Activated CD8-positive, alpha-beta memory T cell treated with anti-CD3 and anti-CD28 coated beads for 1 hour (primary cell): ENCODE measurements at places on chromosomes 6 and 20.

DNA sequence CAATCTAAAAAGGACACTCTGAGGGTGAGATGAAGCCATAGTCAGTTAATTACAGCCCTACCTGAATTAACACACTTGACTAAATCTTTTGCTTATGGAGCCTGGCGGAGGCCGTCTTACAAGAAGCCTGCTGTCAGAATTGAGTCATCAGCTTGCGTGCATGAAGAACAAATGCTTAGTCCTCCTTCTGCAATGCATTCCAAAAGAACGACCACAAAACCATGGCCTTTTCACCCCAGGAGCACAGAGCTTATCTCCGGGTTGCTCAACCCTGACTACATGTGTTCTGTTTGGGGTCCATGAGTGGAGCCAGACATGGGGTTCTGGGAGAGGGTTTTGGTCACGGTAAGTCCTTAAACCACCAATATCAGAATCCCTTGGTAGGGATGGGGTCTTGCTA lies 318.1 kb downstream of the CLIC5 start:
- no peak for DNase-seq

DNA sequence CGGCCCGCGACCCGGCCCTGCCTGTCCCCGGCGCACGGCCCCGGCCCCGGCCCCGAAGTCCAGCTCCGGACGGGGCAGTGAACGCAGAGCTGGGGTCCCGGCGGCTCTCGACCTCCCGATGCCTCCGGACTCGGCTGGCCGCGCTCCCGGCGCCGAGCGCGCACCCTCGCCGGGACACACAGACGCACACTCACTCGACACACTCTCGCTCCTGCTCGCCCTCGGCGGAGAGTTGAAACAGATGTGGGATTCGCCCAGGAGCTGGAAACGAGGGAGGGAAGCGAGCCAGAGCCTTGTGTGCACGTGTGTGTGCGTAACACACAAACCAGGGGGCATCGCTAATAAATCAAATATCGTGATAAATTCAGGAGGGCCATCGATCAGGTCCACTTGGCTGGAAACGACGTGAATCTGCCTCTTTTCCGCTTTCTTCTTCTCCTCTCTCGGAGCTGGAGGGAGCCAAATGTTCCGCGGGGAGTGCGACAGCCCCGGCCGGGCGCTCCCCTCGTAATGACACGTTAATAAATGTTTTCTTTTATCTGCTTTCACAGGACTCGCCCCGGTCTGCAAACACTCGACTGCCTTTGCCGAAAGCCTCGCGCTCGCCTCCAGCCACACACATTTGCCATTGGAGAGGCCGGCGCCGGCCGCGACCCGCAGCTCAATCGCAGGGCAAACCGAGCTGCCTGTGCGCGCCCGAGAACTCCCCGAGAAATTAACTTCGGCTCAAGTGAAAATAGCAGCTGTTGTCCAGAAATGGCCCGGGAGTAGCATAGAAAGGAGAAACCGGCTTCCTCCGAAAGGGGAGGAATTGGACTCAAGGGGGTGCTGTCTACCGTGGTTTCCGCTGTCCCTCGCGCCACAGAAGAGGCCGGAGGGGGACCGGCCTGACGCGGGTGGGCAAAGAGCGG lies 828 bp upstream of the SULF2 start:
- DNase-seq = no peak

DNA sequence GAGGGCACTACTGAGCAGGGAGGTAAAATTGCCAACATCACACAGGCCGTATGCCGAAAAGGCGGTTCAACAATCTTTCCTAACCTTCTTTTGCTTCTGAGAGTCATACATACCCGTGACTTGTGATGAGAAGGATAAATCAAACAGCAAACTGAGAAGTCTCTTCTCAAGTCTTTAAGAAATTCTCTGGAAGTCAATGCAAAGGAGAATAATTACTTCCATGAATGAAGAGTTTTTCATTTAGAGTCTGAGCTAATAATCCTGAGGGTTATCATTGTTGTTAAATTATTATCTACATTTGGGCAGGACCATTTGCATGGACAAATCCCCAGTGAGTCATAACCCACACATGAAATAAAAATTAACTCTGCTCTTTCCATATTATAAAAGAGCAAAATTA lies 22.4 kb upstream of the ILRUN start:
- DNase-seq = no peak

- DNase-seq = no peak
These were observed 127.5 kb upstream of the SCGN start for GRCh38 chr6:25524542-25524941.

- no peak for DNase-seq
These were observed 59.9 kb downstream of the COL12A1 start for GRCh38 chr6:75145976-75146375.

DNA sequence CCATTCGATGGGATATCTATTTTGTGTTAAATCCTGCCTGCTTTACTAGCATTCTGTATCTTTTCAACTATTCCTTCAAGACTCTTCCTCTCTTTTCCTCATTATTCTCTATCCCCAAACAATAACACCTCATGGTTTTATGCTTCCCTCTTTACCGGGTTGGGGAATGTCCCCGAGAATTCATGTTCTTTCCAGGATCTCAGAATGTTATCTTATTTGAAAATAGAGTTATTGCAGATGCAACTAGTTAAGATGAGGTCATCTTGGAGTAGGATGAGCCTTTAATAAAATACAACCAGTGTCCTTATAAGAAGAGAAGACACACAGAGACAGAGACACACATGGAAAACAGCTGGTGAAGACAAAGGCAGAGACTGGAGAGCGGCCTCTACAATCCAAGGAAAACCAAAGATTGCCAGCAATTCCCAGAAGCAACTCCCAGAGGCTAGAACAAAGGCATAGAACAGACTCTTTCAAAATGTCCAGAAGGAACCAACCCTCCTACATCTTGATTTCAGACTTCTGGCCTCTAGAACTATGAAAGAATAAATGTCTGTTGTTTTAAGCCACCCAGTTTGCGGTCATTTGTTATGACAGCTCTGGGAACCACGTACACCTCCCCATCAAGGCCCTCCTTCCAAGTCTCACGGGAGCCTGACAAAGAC lies 126.8 kb upstream of the TNFAIP3 start:
- no peak for DNase-seq
